NCI-H524 treated with DMSO at 0.1 percent for 48 hours (cell line): ENCODE measurements at places on chromosomes 16 and 17.

DNA sequence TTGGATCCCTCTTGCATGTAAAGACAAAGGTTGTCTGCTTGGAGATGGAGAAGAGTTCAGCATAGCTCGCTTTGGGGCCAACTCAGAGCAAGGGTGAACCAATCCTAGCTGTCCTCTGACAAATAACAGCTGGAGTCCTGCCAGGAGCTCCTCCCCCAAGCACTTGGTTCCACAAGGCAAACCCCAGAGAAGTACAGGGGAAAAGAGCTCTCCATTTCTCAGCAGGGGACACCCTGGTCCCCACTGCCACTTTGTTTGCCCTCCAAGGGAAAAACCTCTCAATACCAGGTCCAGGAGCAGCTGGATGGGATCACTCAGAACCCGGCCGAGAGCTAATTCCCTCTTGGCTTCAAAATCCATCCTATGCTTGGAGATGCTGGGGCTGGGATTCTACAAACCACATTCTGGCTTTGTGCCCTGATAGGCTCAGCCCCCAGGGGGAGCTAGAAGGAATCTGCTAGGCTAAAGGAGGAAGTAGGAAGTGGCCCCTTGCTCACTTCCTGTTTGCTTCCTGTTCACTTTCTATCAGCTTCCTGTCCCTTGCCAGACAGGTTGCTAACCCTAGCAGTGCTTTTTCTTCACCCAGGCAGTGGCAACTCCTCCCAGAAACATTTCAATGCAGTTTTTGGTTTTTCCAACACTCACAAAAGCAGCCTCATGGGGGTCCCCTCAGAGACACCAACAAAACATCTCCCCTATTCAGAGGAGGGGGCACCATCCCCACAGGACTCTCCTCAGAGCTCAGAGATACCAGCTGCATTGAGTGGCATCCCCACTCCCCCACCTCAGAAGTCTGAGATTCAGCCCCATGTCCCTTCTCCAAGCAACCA is 30.7 kb downstream of the CDRT4 start:
- no peak for DNase-seq

GRCh38 chr17:81052199-81052997 is 17.4 kb downstream of the BAIAP2 start:
- no peak for DNase-seq

GRCh38 chr16:16021988-16022682 is 72.7 kb downstream of the ABCC1 start:
- DNase-seq, result no peak

GRCh38 chr17:79748295-79749099 is 17.8 kb downstream of the ENPP7 start:
- DNase-seq, result no peak

DNA sequence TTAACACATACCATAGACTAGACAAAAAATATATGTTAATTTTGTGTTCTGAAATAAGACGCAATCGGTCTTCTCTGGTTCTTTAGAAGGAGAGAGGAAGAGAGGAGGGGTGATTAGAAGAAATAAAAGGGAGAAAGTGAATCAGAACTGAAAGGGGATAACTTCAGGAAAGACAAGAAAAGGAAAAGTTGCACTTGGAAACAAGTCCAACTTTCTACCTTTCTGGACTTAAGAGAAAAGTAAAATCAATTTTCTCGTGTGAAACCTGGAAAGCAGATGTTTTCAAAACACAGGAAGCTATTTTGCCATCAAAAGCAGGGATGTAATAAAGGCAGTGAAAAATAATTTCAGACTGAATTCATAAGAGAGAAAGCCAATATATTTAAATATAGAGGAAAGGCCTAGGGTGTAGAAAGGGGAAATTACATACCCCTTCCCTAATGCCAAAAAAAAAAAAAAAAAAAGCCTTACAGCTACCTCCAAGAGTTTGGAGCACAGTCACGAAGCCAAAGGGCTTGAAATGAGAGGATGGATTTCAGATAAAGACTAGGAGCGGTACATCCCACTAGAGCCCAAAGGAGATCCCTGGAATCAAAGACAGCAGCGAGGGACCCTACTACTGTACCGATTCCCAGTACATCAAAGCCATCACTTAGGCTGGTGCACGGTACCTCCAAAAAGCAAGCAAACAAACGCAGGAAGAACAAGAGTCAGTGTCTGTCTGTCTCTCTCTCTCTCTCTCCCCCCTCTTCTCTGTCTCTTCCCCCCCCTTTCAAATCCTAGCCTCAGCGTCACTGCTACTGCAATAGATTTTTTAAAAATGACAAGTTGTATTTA is 12.1 kb upstream of the ZFHX3 start:
- no peak for DNase-seq

DNA sequence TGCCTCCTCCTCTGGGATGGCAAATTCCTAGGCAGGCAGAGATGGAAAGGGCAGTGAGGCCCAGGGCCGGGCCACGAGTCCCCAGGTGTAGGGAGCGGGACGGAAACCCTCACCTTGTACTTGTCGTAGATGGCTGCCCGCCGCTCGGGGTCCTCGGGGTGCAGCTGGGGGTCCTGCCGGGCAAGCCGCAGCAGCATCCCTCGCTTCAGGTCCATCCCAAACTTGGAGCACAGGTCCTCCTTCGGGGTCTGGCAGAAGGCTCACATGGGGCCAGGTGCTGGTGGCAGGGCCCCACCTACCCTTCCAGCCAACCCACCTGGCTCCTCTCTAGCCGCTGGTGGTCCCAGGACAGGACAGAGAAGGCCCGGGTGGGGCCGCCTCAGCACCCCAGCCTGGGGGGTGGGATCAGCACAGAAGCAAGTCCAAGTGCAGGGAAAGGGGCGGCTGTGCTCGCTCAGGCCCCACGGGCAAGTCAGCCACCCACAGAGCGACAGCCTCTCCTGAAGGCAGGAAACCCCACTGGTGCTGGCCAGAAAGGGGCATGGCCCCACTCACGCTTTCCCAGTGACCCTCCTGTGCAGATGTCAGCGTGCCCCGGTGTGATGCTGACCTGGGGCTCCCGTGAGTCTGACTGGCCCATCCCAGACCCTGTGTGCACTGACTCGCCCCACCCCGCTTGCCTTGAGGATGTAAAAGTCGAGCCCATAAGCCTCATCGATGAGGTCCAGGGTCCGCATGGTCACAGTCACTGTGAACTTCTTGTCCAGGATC is 1.8 kb downstream of the MRPL28 start:
- no peak for DNase-seq

DNA sequence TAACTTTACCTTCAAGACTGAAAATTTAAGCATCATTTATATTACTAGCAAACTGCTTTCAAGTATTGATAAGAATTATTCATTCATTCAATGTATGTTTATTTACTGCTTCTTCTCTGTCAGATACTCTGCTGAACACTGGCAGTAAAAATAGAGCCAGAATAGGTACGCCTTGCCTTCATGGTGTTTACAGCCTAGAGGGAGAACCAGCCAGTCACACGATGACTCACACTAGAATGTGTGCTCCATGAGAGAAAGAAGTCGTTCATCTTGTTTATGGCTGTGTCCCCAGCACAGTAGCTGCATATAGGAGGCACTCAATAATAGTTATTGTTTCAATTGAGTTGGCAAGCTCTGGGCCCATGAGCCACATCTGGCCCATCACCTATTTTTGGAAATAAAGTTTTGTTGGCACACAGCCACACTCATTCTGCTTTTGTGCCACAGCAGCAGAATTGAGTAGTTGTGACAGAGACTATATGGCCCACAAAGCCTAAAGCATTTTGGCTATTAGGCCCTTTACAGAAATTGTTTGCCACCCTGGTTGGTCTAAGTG is 84.2 kb downstream of the TMC6 start:
- no peak for DNase-seq

DNA sequence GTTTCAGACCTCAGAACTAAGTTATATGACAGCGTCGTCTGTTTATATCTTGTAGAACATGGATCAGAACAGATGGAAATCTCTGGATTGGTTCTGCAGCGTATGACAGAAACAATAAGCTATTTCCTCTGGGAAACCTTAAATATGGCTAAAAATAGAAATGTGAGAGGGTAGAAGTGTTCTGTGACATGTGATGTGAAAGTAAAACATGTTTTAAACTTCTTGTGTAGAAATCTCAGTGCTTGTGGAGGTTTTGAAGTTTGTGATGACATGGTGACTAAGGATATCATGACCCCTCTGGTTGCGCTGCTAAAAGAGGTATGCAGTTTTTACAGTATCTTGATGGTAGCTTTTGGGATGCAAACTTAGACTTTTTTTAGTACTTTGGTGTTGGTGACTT is 2.8 kb downstream of the HEATR3 start:
- DNase-seq, result no peak

GRCh38 chr17:81984773-81985410 is 7.5 kb downstream of the ASPSCR1 start:
- no peak for DNase-seq

GRCh38 chr16:78448658-78449271 is 349.3 kb downstream of the WWOX start:
- no peak for DNase-seq

DNA sequence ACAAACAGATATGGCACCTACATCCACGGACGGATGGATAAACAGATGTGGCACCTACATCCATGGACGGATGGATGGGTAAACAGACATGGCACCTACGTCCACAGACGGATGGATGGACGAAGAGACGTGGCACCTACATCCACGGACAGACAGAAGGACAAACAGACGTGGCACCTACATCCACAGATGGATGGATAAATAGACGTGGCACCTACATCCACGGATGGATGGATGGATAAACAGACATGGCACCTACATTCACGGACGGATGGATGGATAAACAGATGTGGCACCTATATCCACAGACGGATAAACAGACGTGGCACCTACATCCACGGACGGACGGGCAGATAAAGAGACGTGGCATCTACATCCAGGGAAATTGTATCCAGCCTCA is 45.6 kb downstream of the TIMM22 start:
- no peak for DNase-seq

DNA sequence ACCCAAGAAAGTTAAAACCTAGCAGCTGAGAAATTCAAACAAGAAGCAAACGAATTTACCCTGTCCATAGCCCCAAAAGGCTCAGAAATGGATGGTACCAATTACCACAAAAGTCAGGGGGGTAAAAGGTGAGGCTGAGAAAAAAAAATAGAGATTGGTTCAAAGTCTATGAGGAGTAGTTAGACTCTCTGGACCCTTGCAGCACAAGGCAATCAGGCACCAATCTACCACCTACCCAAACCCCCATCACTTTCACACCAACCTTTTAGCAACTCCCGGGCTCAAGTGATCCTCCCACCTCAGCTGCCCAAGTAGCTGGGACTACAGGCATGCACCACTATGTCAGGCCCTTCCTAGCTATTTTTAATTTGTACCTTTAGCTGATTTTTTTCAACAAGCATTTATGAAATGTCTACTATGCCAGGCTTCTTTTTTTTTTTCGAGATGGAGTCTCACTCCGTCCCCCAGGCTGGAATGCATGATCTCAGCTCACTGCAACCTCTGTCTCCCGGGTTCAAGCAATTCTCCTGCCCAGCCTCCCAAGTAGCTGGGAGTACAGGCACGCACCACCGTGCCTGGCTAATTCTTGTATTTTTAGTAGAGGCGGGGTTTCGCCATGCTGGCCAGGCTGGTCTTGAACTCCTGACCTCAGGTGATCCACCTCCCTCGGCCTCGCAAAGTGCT is 40.8 kb downstream of the USP32 start:
- no peak for DNase-seq

DNA sequence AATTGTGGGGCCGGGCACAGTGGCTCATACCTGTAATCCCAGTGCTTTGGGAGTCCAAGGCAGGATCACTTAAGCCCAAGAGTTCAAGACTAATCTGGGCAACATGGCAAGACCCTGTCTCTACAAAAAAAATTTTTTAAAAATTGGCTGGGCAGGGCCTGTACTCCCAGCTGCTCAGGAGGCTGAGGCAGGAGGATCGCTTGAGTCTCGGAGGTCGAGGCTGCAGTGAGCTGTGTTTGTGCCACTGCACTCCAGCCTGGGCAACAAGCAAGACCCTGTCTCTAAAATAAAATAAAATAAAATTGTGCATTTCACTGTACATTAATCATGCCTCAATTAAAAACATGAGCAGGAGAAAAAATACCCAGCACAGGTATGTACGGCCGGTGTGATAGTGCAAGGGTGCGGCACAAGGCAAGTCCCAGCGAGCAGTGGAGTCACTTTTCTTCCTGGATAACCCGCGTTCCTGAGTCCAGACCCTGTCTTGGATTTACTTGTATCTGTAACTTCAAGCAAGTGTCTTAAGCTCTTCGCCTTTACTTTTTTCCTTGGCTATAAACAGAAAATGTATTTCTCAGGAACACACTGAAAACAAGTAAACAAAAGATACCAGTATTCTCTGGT is 11.4 kb downstream of the ZDHHC7 start:
- DNase-seq, result no peak

DNA sequence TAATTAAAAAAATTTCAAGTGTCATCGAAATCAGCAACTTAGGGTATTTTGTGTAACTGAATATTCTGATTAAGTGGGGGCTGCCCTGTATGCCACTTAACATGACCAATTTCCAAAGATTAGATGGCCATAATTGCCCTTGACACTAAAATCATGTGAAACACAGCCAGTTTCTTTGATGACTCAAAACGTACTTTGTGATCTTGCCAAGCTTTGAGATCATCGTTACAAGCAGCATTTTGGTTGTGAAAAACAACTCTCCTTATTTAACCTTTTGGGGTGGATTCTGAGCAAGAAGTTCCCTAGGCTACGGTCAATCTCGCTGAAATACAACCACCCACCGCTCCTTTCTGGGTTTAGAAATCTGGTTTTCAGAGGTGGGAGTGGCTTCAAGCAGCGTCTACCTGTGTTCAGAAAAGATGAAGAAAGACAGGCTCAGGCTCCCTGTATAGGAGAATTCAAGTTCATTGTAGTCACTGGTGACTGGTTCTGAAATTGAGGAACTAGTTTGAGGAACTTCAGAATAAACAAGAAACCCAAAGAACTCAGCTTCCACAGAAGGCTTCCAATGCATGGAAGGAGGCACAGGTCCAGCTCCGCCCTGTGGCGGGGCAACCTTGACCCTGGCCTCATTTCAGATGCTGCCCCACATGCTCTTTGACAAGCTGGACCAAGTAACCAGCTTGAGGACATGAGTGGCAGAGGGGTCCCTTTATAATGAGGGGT is 9.4 kb downstream of the MAP3K14 start:
- no peak for DNase-seq

- DNase-seq, result no peak
Observed at GRCh38 chr16:87580855-87581261, 21.4 kb upstream of the JPH3 start.

DNA sequence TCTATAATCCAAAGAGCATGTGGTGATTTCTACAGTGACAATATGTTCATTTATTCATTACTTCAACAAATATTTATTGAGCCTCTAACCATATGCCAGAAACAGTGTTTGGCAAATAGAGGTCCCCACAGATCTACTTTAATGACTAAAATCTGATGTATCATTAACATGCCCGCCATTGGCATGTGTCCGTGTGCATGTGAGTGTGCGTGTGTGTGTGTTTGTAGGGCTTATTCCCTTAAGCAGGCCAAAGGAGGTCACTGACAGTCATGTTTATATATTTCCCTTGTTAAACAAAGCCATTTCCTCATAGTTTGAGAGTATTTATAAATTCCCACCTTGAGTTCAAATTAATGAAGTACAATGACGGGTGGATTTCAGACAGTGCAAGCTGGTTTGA is 174.4 kb upstream of the IRX6 start:
- no peak for DNase-seq

- DNase-seq, result no peak
Observed at GRCh38 chr17:58722696-58723095, 30.3 kb downstream of the RAD51C start.

GRCh38 chr16:3460585-3460984 is 17.1 kb downstream of the NAA60 start:
- DNase-seq, result no peak

GRCh38 chr16:71367241-71367976 is 8.9 kb downstream of the CALB2 start:
- no peak for DNase-seq
